DND-41 (cell line): ENCODE measurements at places on chromosomes 6 and 20.

- peak overlapping the region; percentile 92 for H3K27ac ChIP-seq
- DNase-seq: peak; percentile 81
- H3K36me3 ChIP-seq: peaks cover 19% of the 10 kb centered on the region
Measured at GRCh38 chr20:35953387-35954199, 709 bp downstream of the SCAND1 start.

DNA sequence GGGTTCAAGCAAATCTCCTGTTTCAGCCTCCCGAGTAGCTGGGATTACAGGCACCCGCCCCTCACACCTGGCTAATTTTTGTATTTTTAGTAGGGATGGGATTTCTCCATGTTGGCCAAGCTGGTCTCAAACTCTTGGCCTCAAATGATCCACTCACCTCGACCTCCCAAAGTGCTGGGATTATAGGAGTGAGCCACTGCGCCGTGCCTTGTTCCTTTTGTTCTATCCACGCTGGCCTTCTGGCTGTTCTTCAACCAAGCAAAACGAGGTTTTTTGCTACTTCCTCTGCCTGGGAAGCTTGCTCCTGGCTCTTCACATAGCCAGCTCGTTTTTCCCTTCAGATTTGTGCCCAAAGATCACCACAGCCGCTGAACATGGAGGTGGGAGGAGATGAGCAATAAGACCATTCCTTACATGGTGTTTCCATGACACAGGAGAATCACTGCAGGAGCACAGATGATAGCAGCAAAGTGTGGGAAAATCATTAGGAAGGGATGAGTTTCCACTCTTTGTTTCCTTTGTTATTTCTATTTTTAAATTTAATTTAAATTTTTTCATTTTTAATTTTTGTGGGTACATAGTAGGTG lies 201.0 kb upstream of the ZNF217 start:
- no peaks in the 10 kb centered on the region for H3K36me3 ChIP-seq
- H3K4me3 ChIP-seq: no peak overlapping the region
- no peaks in the 10 kb centered on the region for H3K27me3 ChIP-seq
- H3K27ac ChIP-seq: no peak overlapping the region
- no peaks in the 10 kb centered on the region for H3K4me1 ChIP-seq

DNA sequence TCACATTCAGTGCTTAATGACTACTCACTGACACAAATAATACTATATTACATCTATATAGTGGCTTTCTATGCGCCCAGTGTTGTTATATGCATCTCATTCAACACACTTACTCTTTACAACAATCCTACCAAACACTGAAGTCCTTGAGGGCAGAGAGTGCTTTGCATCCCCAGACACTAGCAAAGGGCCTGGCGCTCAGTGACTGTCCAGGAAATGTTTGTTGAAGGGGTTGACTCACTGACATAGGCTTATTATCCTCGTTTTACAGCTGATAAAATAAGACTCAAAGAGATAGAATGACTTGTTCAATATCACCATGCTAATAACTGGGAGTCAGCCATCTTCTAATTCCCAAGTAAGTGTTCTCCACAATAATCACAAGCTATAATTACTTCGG lies 163.3 kb downstream of the ARHGAP18 start:
- H3K27me3 ChIP-seq: no peaks in the 10 kb centered on the region
- no peaks in the 10 kb centered on the region for H3K4me1 ChIP-seq
- H3K4me3 ChIP-seq: no peak overlapping the region
- H3K27ac ChIP-seq: no peak overlapping the region
- DNase-seq: no peak
- no peaks in the 10 kb centered on the region for H3K36me3 ChIP-seq

DNA sequence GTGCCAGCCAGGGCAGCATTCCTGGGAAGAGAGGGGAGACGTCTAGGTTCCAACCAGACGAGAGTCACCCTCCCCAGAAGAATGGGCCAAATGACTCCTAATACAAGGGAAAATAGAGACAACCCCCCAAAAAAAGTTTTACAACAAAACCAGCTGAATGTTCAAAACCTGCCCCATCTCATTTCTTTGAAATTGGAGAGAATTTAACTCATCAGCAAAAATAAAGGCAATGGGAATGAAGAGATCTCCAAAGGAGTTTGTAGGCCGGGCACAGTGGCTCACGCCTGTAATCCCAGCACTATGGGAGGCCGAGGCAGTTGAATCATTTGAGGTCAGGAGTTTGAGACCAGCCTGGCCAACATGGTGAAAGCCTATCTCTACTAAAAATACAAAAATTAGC lies 9.7 kb upstream of the EMILIN3 start:
- no peaks in the 10 kb centered on the region for H3K4me1 ChIP-seq
- no peak overlapping the region for H3K27ac ChIP-seq
- no peak overlapping the region for H3K4me3 ChIP-seq
- no peaks in the 10 kb centered on the region for H3K36me3 ChIP-seq

DNA sequence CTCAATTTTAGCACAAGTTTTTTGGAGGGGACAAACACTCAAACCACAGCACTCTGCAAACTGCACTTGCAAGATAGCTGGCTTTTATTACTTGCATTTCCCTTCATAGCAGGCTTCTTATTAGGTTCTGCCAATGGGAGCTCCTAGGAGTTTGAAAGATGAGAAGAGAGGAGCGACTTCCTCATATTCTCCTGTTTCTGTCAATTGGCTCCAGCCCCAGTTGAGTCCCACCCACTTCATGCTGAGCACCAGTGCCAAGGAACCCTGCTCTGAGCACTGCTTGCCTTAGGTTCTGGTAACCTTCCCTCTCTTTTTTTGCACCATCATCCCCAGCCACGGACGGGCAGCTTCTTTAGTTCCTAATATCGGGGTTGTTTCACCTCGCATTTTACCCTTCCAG lies 67.9 kb downstream of the PSMB1 start:
- no peak overlapping the region for H3K27ac ChIP-seq
- H3K36me3 ChIP-seq: no peaks in the 10 kb centered on the region
- no peak for DNase-seq
- no peak overlapping the region for H3K4me3 ChIP-seq

- peaks cover 19% of the 10 kb centered on the region for H3K36me3 ChIP-seq
- H3K4me3 ChIP-seq: peak overlapping the region; percentile 92
- no peaks in the 10 kb centered on the region for H3K27me3 ChIP-seq
- H3K27ac ChIP-seq: peak overlapping the region; percentile 92
- H3K4me1 ChIP-seq: peaks cover 44% of the 10 kb centered on the region
Measured at GRCh38 chr20:63652192-63652980, 838 bp downstream of the STMN3 start.

DNA sequence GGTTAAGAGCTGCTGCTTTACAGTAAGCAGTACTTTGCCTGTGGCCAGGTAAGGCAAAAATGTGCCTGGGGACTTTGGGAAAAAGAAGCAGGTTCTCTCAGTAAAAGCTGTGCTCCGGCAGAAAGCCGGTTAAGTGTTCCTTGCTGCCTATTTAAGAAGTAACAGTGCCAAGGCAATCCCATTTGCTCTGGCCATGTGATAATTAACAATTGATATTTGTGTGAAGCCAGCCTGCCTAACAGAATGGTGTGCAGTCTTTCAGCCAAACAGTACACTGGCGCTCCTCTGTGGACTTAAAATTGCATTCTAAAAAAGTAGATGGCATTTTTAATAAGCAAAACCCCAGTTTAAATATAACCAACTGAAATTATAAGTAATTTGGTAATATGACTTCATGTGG lies 430.3 kb downstream of the PLCB1 start:
- no peaks in the 10 kb centered on the region for H3K4me1 ChIP-seq
- H3K4me3 ChIP-seq: no peak overlapping the region
- H3K27ac ChIP-seq: no peak overlapping the region
- H3K27me3 ChIP-seq: no peaks in the 10 kb centered on the region
- no peak for DNase-seq

DNA sequence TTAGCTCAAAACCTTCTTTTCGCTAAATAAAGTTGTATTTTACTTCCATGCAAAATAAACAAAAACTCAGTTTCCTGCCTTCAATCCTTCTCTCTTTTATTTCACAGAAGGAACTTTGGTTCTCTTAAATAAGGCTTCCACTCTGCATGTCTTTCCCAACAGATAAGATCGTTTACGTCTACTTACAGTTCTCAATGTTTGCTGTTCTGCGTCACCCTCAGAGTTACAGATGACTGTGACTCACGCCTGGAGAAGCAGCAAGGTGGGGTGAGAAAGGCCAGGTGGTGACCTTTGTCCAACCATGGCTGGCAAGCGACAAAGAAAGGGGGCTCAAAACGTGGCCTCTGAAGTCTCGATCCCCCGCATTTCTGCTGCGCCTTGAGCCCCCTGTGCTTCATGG lies 51.4 kb upstream of the RPS6KA2 start:
- no peaks in the 10 kb centered on the region for H3K27me3 ChIP-seq
- H3K27ac ChIP-seq: no peak overlapping the region
- no peaks in the 10 kb centered on the region for H3K4me1 ChIP-seq
- DNase-seq: no peak
- no peak overlapping the region for H3K4me3 ChIP-seq

DNA sequence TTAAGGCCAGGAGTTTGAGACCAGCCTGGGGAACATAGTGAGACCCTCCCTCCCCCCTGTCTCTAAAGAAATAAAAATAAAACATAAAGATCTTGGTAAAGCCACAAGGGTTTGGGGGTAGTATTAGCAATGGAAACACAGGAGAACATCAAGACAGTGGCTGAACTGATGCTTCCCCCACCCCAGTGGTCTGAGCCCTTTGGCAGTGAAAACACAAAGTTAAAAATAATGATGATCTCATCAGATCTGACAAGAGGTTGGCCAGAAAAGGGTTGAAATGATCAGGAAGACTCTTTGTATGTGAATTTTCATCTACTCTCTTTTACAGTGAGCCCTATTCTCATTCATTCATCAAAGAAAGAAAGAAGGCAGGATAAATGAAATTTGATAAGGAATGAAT lies 93.7 kb downstream of the KCNB1 start:
- no peak overlapping the region for H3K4me3 ChIP-seq
- peaks cover 23% of the 10 kb centered on the region for H3K27me3 ChIP-seq
- no peak overlapping the region for H3K27ac ChIP-seq
- H3K36me3 ChIP-seq: no peaks in the 10 kb centered on the region

DNA sequence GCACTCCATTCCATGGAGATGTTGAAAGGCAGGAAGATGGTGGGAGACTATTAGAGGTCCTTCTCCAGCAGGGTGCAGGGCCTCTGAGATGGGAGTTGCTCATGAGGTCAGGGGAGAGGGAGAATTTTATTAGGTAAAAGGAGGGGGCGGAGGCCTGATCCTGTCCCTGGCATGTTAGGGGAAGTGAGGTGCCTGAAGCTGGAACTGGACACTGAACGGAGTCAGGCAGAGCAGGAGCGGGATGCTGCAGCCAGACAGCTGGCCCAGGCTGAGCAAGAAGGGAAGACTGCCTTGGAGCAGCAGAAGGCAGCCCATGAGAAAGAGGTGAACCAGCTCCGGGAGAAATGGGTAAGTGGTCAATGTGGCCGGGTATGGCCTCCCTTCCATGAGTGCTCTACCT lies 24.4 kb downstream of the CEP250 start:
- H3K36me3 ChIP-seq: peaks cover 83% of the 10 kb centered on the region
- DNase-seq: no peak
- no peaks in the 10 kb centered on the region for H3K4me1 ChIP-seq
- no peak overlapping the region for H3K4me3 ChIP-seq
- H3K27me3 ChIP-seq: no peaks in the 10 kb centered on the region
- H3K27ac ChIP-seq: no peak overlapping the region

DNA sequence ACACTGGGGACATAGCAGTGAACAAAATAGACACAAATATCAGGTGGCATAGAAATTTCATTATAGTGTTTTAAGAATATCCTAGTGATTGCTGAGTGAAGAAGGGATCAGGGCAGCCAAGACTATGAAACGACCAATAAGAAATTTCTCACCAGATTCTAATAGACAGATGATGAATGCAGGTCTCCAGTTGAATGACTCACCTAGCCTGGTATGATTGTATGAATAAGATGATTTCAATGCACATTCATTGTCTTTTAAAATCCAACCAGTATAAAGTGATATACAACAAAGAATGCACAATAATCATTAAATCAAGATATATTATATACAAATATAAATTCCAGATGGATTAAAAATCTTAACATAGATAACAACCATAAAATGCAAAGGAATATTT lies 124.5 kb upstream of the TENT5A start:
- H3K4me1 ChIP-seq: no peaks in the 10 kb centered on the region
- H3K27ac ChIP-seq: no peak overlapping the region
- no peaks in the 10 kb centered on the region for H3K36me3 ChIP-seq
- no peak overlapping the region for H3K4me3 ChIP-seq
- no peak for DNase-seq
- H3K27me3 ChIP-seq: no peaks in the 10 kb centered on the region

- no peak for DNase-seq
- no peaks in the 10 kb centered on the region for H3K27me3 ChIP-seq
- no peaks in the 10 kb centered on the region for H3K36me3 ChIP-seq
Measured at GRCh38 chr6:109224994-109225393, 129.7 kb downstream of the CEP57L1 start.

DNA sequence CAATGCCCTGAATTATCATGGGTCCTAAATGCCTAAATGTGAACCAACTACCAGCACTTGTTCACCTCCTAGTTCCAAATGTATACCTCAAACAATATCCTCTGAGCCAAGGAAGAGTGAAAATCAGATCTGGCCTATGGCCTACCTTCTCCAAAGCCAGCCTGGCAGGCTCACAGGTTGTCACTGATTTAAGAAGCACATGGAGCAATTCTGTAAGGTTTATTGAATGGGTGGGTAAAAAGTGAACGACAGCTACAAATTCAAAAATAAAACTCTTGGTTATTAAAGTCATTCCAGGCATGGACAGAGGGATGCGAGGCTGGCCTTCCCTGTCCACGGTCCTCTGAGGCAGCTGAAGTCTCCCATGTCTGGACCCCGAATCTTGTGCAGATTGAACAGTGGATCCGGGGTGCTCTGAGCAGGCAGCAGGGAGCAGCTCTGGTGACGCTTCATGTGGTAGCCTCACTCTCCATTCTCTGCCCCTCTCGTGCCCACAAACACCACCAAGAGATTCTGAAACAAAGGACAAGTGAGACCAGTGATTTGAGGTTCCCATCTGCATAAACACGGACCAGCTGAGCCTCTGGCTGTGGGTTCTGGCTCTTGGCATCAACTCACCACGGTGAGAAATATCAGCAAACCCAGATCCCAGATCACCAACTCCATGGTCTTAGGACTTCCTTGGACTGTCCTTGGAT lies 14.6 kb downstream of the SNHG17 start:
- DNase-seq: no peak
- H3K27me3 ChIP-seq: no peaks in the 10 kb centered on the region
- no peaks in the 10 kb centered on the region for H3K4me1 ChIP-seq

DNA sequence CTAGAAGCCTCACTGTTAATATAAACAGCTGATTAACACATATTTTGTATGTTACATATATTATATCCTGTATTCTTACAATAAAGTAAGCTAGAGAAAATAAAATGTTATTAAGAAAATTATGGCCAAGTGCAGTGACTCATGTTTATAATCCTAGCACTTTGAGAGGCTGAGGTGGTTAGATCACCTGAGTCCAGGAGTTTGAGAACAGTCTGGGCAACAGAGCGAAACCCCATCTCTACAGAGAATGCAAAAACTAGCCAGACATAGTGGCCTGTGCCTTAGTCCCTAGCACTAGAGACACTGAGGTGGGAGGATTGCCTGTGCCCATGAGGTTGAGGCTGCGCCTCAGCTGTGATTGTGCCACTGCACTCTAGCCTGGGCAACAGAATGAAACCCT lies 81.9 kb downstream of the NCOA3 start:
- DNase-seq: no peak
- no peak overlapping the region for H3K27ac ChIP-seq
- no peaks in the 10 kb centered on the region for H3K27me3 ChIP-seq
- H3K36me3 ChIP-seq: no peaks in the 10 kb centered on the region; the same call in 1 of the 2 replicates
- H3K4me3 ChIP-seq: no peak overlapping the region

- peaks cover 7% of the 10 kb centered on the region for H3K27me3 ChIP-seq
- no peaks in the 10 kb centered on the region for H3K4me1 ChIP-seq
- H3K4me3 ChIP-seq: no peak overlapping the region
Measured at GRCh38 chr6:157795841-157796240, 27.2 kb upstream of the SNX9 start.

GRCh38 chr6:10418862-10419748 lies 4.2 kb upstream of the TFAP2A start:
- no peak for DNase-seq
- H3K27ac ChIP-seq: no peak overlapping the region
- H3K4me3 ChIP-seq: no peak overlapping the region
- H3K27me3 ChIP-seq: no peaks in the 10 kb centered on the region
- no peaks in the 10 kb centered on the region for H3K4me1 ChIP-seq
